ENCODE measurements at places on chromosomes 12 and 14.

DNA sequence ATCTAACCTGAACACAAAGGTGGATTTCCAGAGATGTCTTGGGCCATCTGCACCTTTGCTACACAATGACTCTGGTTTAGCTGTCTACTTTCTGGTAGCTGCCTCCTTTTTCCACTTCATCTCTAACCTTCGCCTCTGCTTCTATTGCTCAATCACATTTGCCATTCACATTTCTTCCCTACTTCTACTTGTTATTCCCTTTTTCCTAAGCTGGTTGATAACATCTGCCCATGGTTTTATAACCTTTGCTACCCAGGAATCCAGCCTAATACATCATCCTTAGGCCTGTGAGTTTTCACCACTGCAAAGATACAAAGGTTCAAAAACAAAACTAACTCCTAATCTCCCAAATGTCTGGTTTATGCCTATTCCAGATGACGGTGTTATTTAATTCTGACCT lies 13.2 kb downstream of the SPPL3 start:
- DNase-seq: no peak

DNA sequence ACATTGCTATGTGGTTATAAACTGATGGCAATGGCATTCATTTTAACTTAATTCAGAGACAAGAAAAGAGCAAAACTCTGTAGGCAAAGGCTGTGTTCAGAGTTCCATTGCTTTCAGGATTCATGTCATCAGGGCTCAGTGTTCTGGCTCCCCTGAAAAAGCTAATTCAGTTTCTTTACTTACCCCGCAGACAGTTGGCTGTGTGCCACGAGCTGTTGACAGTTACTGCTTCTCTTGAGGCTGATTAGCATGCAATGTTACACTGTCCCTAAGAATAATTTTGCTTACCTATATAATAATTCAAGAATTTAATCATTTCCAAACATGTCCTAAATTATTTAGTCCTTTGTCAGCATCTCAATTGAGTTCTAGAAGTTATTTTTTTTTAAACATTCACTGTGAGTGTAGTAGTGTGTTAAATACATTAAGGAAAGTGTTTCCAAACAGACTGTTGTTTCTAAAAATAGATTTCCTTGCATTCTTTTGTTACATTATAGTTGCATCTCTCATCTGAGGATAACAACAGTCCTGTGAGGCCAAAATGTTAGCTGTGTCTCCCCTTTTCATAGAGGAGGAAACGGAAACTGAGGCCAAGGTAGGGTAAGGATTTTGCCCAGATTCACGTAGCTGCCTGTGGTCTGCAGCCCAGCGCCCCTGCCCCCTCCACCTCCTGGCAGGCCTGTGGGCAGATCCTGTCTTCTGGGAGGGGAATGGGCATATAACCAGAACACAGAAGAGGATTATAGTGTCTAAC lies 98.6 kb downstream of the PELI2 start:
- DNase-seq: no peak

DNA sequence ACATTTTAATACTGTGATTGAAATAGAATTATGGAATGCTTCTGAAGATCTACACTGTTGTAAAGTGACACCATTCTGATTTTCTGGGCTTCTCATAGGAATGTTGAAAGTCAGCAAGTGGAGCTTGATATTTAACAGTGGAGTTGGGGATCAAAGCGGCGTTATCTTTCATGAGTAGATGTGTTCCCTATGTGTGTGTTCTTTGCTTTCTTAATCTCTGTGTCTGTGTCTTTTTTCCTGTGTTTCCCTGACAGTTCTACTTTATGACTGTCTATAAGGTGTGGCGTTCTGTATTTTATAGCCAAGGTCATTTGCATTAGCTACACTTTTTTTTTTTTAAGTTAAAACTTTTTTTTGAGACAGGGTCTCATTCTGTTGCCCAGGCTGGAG lies 24.7 kb downstream of the SYNE2 start:
- DNase-seq: no peak

DNA sequence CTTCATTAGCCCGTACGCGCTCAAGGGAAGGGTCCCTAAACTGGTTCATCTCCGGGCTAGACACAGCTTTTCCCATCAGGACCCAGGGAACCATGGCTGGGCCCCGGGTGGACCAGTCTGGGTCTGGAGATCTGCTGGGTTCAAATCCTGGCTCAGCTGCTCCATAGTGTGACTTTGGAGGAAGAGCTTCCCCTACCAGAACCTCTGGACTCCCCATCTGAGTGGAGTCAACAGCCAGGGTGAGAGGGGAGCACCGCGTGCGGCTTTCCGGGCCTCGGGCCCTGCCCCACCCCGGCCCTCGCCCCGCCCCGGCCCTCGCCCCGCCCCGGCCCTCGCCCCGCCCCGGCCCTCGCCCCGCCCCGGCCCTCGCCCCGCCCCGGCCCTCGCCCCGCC lies 41.2 kb downstream of the BEGAIN start:
- DNase-seq: no peak

DNA sequence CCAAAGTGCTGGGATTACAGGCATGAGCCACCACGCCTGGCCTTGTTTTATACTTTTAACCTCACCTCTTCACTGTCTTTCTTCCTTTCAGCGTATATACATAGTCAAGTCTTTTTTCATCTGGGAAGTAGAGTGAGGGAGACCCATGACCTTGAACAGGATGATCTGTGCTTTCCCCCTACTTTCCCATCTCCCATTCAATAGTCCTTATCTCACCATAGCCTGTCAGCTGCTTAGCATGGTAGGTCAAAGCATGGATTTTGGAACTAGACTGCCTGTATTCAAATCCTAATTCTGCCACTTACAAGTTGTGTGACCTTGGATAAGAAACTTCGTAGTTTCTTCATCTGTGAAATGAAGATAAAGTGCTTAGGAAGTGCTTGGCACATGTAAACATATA lies 96.4 kb upstream of the MON2 start:
- no peak for DNase-seq

DNA sequence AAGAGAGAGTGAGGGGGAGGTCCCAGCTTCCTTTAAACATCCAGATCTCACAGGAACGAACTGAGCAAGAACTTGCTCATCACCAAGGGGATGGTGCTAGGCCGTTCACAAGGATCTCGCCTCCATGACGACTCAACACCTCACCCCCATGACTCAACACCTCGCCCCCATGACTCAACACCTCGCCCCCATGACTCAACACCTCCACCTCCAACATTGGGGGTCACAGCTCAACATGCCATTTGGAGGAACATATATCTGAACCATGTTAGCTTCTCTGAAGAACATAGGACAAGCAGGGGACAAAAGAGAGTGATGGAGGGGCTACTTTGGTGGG lies 66.0 kb upstream of the LHX5 start:
- DNase-seq: no peak

All from activated CD4-positive, alpha-beta T cell treated with anti-CD3 and anti-CD28 coated beads for 1 hour (primary cell).